GF-D8 (cell line): ENCODE measurements at places on chromosomes 2 and 18.

GRCh38 chr2:30503695-30504052 lies 56.6 kb downstream of the LCLAT1 start:
- DNase-seq, result no peak

DNA sequence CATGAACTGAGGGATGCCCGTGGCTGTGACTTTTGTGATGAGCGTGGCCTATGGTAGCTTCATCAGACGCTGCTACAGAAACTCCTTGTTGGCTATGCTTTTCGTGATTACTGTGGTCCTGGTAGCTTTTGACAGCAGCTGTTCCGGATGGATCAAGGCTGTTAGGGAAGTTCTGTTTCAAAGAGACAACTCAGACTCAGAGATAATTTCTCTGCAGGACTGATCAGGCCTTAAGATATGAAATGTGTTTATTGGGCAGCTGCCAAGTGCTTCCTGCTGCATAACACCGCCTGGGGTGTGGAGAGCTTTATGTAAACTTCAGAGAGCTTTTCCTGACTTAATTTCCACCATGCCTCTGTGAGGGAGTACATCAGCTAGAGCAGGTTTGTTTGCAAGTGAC lies 243.8 kb downstream of the TSN start:
- peak; percentile 43 for DNase-seq

GRCh38 chr2:153417077-153417476 lies 61.5 kb downstream of the RPRM start:
- DNase-seq, result no peak

- no peak for DNase-seq
Measured at GRCh38 chr2:118363604-118364003, 275.3 kb downstream of the INSIG2 start.

- no peak for DNase-seq
Measured at GRCh38 chr2:73968357-73968937, 16.3 kb upstream of the TET3 start.

- DNase-seq, result no peak
Measured at GRCh38 chr2:189150033-189150432, 29.5 kb downstream of the COL5A2 start.

- DNase-seq, result no peak
Measured at GRCh38 chr2:212194396-212194795, 344.2 kb downstream of the ERBB4 start.

DNA sequence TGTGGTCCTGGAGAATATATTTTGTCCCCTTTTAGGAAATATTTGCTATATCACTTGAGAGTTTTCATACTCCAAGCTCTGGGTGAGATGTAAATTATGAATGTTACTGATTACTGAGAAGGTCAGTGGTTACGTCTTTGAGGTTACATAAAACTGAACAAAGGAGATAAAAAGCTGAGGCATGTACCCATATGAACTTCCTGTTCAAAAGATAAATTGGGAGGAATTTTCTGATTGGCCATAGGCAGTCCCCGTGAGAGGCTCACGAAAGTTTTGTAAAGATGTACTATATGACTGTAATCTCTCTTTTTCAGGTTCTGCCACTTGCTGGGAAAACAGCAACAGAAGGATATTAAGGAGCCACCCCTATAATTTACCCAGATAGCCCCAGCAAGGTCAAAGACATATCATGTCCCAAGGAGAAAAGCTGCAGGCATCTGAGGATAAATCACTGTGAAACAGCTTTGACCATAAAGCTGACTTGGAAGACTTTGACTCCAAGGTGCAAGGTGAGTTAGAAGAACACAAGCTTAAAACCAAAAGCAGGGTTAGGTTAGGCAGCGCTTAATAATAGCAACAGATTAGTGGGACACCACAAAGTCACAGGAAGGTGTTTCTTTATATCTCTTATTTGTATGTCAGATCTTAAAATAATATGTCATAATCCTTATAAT lies 90.4 kb downstream of the OSBPL6 start:
- no peak for DNase-seq

- no peak for DNase-seq
Measured at GRCh38 chr2:144362401-144362800, 157.5 kb downstream of the ZEB2 start.

DNA sequence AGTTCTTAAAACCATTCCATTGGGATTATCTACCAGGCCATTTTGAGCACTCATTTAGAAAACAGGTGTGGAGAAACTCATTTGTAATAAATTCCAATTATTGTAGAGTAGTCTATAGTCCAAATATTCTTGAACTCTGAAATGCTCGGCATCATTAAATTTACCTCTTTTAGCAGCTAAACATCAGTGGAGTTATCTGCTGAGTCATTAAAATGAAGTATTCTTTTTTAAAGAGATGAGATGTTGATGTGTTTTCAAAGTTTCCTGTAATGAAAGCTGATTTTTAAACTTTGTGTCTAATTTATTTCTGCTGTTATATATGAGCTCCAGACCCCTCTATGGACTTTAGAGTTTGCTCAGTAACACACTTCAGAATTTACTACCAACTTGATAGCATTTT lies 1635.2 kb downstream of the SUCLG1 start:
- DNase-seq, result no peak

GRCh38 chr18:6566338-6566911 lies 151.7 kb upstream of the L3MBTL4 start:
- DNase-seq, result no peak

GRCh38 chr2:233083782-233084181 lies 23.6 kb downstream of the INPP5D start:
- DNase-seq, result no peak

- no peak for DNase-seq
Measured at GRCh38 chr2:128332091-128332634, 13.5 kb upstream of the HS6ST1 start.

- no peak for DNase-seq
Measured at GRCh38 chr18:58633874-58634273, 5.0 kb upstream of the ALPK2 start.

- no peak for DNase-seq
Measured at GRCh38 chr18:49400398-49401072, 59.9 kb downstream of the DYM start.

GRCh38 chr2:127479866-127480743 lies 46.2 kb downstream of the IWS1 start:
- no peak for DNase-seq

DNA sequence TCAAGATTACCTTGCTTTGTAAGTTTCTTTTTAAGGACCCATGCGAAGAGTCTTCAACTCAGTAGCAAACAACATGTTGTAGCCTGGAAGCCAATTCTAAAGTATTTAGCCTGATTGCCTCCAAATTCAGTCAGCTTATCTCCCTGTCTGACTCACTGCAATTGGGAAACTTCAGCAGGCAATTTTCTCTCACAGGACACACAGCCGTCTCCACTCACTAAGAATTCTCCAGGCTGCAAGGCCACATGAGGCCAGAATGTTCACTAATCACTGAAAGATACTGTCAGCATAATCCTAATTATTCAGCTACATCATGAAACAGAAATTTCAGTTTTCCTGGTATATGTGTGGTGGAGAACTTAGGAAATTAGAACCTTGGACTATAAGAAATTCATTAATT lies 78.1 kb upstream of the PDE1A start:
- DNase-seq, result no peak

DNA sequence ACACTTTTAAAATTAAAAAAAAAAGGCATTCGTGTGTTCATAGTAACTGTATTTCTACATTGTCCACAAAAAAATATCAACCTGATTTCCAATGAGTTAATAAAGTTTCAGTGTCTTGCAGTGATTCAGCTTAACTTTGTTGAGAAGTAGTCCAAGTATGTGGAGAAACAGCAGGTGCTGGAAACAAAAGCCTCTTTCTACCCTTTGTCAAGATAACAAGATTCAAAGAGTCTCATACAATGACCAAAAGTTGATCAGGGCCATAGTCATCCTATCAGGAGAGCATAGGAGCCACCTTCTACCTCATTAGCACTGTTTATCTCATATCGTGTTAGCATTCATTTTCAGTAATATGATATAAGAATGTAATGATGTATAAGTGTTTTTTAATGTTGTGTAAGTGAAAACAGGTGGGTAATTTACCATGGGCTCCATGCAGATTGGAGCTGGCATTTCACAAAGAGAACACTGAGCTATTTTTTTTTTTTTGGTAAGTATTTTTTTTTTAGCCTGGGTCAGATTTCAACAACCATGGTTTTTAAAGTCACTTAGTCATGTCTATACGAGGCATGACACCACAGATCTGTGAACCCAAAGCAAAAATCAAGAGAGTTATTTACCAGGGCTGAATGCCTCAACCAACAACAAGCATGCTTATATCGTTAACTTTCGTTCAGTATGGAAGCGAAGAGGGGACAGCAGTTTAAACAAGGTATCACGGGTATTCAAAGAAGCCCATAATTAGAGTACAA lies 165.0 kb upstream of the ZNF521 start:
- no peak for DNase-seq

DNA sequence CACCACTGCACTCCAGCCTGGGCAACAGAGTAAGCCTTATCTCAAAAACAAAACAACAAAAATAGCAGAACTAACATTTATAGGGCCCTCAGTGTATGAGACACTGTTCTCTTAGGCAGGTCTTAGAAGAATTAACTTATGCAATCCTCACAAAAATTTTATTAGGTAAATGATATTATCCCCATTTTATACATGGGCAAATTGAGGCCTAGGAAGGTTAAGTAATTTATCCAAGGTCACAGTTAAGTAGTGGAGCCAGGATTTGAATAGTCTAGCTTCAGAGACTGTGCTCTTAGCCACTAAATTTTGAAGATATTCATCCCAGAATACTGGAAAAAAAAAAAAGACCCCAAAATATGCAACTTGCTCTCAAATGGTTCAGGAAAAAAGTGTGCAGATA lies 16.4 kb upstream of the LCT start:
- DNase-seq, result no peak

- DNase-seq, result no peak
Measured at GRCh38 chr2:1101982-1102590, 151.4 kb downstream of the SNTG2 start.

DNA sequence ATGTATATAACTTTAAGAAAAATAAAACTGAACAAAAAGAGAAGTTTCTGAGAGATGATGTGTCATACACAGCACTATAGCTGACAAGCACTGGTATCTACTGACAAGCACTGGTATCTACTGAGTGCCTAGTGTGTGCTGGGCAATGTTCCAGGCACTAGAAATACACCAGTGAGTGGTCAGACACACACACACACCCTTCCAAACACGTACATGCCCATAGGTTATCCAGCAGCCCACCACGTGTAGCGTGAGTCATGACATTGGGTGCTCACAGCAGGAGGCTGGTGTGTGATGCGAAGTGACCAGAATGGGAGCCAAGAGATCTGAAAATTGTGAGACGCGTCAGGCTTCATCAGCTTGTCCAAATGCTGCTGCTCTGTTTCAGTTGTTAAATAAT lies 12.2 kb upstream of the GNAL start:
- no peak for DNase-seq

DNA sequence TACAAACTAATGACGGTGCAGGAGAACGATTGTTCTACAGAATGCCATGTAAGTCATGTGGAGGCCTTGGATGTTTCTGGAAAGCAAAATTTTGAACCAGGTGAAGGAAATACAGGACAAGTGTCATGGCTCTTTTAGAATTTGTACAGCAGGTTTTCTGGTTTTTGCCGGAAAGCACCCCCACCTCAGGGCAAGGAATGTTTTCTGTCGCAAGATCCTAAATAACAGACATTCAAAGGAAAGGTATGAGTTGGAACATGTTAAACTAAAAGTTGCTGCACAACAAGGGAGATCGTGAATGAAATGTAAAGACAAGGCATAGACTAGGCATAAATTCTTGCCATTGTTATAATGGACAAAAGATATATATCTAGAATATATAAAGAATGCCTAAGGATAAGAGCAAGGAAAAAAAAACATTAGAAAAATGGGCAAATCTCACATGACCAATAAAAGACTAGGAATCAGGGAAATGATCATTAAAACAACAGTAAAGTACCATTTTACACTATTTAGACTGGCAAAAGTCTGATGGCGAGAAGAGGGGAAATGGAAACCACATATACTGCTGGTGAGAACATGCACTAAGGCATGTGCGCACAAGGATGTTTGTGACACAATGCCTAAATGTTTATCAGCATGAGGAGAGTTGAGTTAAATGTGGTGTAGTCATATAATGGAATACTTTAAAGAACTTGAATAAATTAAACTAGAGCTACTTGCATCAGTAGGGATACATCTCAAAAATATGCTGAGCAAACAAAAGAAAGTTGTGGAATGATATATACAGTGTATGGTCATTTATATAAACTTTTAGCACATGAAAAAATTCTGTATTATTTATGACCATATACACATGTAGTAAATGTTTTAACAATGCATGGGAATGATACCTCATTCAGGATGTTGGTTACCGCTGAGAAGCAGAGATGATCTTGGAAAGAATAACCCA lies 127.0 kb downstream of the EML6 start:
- DNase-seq, result no peak

DNA sequence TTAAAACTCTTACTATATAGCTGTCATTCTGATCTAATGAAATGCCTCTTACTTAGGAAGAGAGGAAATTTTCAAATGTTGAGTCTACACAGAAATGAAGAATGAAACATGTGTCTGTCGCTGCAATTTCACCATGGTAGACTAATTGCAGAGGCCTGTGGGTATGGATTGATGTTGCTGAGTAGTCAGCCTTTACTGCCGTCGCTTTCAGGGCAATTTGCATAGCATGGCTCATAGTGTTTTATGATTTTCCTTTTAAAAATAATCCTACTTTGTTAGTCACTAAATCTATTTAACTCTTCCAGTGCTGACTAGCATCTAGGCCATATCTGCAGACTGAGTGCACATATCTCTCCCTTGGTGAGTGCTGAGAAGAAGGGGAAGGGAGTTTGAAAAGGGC lies 819.2 kb downstream of the SATB2 start:
- DNase-seq, result no peak

- no peak for DNase-seq
Measured at GRCh38 chr18:9910661-9911060, 3.2 kb upstream of the VAPA start.

- no peak for DNase-seq
Measured at GRCh38 chr18:58060254-58060653, 16.2 kb downstream of the NEDD4L start.

GRCh38 chr2:155356250-155356649 lies 657.8 kb downstream of the KCNJ3 start:
- DNase-seq, result no peak

GRCh38 chr2:230661072-230661957 lies 51.3 kb upstream of the CAB39 start:
- DNase-seq, result no peak

DNA sequence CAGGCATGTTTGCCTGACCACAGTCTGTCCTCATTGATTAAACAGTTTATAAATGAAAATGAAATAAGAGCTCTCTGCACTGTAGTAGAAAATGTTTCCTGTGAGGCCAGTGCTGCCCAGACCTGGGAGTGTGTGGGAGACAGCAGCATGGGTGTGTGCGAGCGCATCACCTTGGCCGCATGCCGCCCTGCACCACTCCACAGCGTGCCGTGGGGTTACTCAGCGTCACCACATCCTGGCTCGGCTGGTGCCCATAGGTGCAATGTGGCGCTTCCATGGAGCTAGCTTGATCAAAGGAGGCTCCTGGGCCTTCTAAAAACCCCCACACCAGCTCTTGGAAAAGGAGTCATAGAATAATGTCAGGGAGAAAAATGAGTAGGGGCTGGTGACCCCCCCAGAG lies 76.0 kb upstream of the EPC2 start:
- no peak for DNase-seq
